Activated CD4-positive, alpha-beta T cell treated with anti-CD3 and anti-CD28 coated beads for 1 hour (primary cell): ENCODE measurements at places on chromosomes 11 and 22.

GRCh38 chr11:106156290-106156937 is 79.0 kb downstream of the AASDHPPT start:
- no peak for DNase-seq

GRCh38 chr11:75429902-75430713 is 2.9 kb downstream of the KLHL35 start:
- DNase-seq, result peak; percentile 38

- no peak for DNase-seq
Measured at GRCh38 chr11:3803726-3804495, 4.4 kb upstream of the PGAP2 start.

DNA sequence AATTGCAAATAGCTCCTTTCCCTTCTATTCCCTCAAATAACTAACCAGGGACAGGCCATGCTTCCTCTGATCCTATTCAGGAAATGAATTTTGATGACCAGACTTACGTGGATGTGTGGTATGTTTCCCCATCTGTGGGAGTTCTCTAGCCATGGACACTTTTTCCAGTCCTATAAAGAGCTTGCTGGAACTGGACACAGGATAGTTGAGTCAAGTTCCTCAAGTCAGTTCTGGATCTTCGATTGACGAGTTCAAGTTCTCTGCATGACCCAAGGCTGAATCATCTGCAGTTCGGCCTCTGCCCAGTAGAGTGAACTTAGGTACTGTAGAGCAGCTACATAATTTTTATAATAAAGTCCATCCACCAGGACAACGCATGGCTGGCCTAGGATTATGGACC is 52.7 kb upstream of the CCND1 start:
- DNase-seq, result no peak

DNA sequence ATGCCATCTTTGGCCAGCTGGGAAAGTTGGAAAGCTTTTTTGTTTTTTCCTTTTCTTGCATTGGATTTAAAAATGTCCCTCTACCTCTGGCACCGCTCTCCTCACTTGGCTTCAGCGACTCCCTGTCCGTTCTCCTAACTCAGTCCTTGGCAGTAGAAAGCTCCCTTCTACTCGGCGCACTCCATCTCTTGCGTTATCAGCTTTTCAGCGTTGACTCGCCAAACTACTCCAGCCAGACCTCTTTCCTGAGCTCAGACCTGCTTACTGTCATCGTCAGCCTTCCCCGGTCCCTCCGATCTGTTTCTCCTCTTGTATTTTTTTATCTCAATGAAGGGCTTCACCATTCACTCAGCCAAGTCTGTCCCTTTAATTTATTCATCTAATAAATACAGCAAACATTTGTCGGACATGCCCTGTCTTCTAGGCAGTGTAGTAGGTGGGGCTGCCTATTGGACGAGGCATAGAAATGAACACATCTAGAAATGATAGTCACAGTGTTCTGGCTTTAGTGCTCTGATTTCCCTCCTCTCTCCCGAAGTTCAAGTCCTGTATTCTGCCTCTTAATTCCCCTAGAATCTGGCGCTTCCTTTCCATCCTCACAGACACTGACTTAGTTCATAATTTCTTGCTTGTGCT is 839 bp downstream of the CEP164 start:
- DNase-seq, result no peak

- DNase-seq, result no peak
Measured at GRCh38 chr11:108945341-108945740, 280.5 kb downstream of the DDX10 start.

DNA sequence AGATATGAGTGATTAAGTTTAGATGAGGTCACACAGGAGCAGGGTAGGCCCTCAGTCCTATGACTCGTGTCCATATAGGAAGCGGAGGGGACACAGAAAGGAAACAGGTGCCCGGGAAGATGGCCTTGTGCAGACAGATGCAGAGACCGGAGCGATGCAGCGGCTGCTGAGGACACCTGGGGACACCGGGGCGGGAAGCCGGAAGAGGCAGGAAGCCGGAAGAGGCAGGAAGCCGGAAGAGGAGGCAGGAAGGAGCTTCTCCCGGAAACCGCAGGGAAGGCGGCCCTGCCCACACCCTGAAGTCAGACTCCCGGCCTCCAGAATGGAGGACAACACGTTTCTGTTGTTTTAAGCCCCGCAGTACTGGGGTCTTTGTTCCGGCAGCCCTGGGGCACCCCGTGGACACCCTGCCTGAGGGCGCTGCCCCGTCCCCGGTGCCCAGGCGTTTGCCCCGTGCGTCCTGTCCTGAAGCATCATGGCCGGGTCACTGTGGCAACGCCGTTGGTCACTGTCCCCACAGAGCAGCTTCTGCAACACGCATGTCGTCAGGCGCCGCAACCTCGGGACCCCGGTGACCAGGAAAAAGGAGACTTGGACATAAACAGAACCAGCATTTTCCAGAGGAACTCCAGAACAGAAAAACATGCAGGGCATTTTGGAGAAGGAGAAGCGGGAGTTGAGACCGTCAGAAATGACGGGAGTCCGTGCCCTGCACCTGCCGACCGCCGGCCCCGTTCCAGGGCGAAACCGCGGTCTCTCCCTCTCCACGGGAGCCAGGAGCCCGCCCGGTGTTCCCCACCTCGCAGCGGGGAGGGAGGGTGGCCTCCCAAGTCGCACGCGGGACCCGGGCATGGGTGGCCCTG is 103.4 kb downstream of the BRD1 start:
- DNase-seq, result no peak

GRCh38 chr11:32573228-32573627 is 10.4 kb upstream of the EIF3M start:
- no peak for DNase-seq

DNA sequence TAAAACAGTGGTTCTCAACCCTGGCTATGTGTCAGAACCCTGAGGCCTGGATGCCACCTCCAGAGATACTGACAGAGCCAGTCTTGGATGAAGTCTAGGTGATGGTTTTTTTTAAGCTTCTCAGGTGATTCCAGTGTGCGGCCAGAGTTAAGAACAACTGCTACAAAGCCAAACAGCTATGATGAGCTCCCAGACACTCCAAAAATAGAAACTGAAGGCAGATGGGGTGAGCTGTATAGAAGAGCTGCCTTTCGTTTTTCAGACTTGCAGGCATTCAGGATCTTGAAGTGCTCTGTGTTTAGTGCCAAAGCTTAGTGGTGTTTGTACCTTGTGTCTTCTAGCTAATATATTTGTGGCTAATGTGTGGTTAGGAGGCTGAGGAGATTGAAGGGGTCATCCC is 14.2 kb downstream of the SCUBE2 start:
- DNase-seq, result no peak

- DNase-seq, result no peak
Measured at GRCh38 chr11:26231252-26231661, 100.7 kb upstream of the ANO3 start.

DNA sequence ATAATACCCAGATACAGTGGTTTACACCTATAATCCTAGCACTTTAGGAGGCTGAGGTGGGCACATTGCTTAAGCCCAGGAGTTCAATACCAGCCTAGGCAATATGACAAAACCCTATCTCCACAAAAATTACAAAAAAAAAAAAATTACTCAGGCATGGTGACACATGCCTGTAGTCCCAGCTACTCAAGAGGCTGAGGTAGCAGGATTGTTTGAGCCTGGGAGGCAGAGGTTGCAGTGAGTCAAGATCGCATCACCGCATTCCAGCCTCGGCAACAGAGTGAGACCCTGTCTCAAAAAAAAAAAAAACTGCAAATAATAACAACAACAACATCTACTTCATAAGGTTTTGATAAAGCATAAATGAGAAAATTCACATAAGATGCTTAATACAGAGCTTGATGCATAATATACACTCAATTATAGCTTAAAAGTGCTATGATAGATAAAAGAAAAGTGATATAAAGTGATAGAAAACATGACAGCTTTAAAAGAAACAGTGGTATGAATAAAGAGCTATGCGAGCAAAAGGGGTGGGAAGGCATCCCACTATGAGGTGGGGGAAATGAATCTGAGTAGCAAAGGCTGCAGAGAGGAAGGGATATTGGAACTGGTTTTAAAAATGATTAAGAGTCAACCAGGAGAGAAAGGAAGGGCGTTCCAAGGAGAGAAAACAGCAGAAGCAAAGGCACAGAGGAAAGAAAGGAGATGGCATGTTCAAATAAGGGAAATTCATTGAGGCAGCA is 197.6 kb downstream of the KIF18A start:
- no peak for DNase-seq

DNA sequence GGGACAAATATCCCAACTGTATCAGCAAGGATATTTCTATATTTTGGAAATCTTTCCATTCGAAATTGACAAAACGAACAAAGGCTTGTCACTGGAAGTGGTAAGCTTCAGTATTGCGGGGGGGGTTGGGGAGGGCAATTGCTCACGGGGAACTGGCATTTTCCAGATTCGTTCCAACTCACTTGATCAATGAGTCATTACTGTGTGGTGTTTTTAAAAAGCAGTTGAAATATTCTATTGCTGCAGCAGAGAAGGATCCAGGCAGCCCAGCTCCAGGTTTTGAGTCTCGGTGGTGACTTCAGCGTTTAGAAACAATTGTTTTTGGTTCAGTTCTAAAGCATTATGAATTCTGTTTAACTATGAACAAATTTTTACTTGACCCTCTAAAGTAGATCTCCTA is 33.8 kb upstream of the FBLN1 start:
- no peak for DNase-seq

- DNase-seq, result no peak
Measured at GRCh38 chr22:31828739-31829138, 74.9 kb downstream of the DEPDC5 start.

GRCh38 chr22:45546333-45547015 is 43.8 kb downstream of the FBLN1 start:
- no peak for DNase-seq

- DNase-seq, result no peak
Measured at GRCh38 chr22:32809786-32810554, 8.5 kb downstream of the TIMP3 start.

DNA sequence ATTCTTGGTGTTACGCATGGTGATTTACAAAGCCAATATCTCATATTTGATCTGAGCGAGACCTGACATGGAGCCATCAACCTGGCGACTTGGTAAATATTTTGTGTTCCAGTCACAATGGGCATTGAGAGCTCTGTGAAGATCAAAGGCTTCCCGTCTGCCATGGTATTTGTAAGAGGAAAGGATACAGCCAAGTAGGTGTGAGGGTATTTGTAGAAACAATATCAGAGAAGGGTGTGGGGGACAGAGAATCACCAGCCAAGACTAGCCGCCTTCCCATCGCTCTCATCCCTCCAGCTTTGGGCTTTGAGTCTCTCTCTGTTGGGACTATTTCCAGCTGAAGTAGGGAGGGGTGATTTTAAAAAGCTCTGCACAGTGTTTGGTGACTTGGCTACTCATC is 173.4 kb upstream of the BDNF start:
- no peak for DNase-seq

DNA sequence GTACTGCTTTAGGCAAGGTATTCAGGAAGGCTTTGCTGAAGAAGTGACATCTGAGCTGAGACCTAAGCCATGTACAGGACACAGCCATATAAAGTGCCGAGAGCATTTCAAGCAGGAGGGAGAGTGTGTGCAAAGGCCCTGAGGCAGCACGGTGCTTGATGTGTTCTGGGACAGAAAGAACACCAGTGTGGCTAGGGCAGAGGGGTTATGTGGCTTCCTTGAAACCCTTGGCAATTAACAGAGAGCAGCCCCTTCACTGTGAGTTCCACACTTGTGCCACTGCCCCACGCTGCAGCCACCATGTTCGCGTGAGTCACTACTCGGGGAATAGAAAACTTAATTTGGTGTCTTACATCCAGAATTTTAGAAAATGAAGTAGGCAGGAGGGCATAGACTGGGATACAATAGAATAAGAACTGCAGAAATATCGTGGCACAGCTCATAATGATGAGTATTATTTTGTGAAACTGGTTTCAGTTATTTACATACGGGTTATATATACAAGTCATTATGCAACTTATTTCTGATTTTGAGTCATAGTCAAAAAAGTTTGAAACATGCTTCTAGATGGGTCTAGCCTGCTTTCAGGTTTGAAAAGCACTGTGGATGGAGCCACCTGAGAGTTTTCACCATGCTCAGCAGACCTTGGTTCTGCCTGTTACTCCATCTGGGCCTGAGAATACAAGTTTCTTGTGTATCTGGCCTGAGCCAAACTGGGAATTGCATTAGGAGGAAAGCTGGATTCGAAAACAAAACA is 11.8 kb downstream of the IL10RA start:
- DNase-seq, result no peak

- no peak for DNase-seq
Measured at GRCh38 chr11:34063061-34063795, 11.7 kb downstream of the CAPRIN1 start.

GRCh38 chr11:118827118-118827517 is 36.2 kb upstream of the DDX6 start:
- DNase-seq, result no peak
